ENCODE measurements at places on chromosomes 3 and 15. TPM values are rescaled to one million over a fixed set of nuclear protein-coding genes. Genes with fewer than 3 reads are reported as not detected.

DNA sequence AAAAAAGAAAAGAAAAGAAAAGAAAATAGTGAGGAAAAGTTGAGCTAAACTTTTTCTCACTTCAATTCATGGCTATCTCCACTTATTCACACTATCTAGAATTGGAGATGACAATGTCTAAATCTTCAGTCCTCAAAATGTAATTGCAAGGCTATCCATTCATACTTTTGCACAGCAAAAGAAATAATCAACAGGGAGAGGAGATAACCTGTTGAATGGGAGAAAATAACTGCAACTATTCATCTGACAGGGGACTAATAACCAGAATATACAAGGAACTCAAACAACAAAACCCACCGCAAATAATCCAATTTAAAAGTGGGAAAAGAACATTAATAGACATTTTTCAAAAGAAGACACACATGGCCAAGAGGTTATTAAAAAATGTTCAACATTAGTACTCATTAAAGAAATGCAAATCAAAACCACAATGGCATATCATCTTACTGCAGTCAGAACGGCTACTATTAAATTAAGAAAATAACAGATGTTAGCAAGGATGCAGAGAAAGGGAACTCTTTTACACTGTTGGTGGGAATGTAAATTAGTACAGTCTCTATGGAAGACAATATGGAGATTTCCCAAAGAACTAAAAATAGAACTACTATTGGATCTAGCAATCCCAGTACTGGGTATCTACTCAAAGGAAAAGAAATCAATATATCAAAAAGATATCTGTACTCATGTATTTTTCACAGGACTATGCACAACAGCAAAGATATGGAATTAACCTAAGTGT is 73.5 kb upstream of the PPIB start:
- no peaks in the 10 kb centered on the region for H3K4me1 ChIP-seq
- DNase-seq, result no peak
- no peak overlapping the region for H3K27ac ChIP-seq
- no peaks in the 10 kb centered on the region for H3K27me3 ChIP-seq
- no peaks in the 10 kb centered on the region for H3K36me3 ChIP-seq

DNA sequence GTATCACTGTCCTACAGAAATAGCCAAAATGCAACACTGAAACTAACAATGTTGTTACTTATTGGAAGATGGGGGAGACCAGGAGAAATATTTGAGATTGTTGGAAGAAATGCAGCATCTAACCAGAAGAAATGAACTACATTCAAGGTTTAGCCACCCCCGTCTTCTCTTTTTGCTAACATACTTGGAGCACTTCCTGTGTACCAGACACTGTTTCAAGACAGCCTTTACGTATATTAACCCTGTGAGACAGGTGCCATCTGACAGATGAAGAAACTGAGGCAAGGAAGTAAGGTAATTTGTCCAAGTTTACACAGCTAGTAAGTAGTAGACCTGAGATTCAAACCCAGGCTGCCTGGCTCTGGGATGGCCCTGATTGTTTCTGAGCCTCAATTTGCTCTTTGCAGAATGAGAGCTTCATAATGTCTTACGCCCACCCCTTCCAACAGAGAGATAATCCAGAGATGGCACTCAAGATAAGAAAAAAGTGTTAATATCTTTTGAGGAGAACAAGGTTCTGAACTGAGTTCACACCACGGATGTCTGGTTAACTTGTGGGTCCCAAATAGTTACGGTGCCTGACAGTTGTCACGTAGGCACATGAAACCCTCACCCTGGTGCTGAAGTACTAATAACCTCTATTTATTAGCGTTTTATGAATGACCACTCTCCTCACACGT is 26.1 kb downstream of the RASGRP1 start:
- H3K27me3 ChIP-seq, result no peaks in the 10 kb centered on the region
- H3K4me3 ChIP-seq, result no peak overlapping the region
- H3K4me1 ChIP-seq, result no peaks in the 10 kb centered on the region
- H3K36me3 ChIP-seq, result no peaks in the 10 kb centered on the region
- no peak for DNase-seq

GRCh38 chr15:71630475-71630809 is 179.9 kb upstream of the NR2E3 start:
- H3K4me1 ChIP-seq, result no peaks in the 10 kb centered on the region
- H3K27ac ChIP-seq, result no peak overlapping the region

DNA sequence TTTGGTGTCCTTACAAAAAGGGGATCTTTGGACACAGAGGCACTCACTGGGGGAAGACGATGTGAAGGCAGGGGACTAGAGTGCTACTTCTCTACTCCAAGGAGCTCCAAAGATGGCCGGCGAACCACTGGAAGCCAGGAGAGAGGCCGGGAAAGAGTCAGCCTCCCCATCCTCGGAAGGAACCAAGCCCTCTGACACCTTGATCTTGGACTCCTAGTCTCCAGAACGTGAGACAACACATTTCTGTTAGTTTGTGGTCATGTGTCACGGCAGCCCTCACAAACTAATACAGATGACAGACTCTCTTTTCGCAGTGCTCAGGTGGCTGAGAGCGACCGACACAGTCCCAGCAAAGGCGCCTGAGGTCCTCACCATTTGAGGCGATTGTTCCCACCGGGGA is 24.4 kb upstream of the ATP2B2 start:
- H3K27me3 ChIP-seq, result peaks cover 8% of the 10 kb centered on the region
- DNase-seq, result no peak

DNA sequence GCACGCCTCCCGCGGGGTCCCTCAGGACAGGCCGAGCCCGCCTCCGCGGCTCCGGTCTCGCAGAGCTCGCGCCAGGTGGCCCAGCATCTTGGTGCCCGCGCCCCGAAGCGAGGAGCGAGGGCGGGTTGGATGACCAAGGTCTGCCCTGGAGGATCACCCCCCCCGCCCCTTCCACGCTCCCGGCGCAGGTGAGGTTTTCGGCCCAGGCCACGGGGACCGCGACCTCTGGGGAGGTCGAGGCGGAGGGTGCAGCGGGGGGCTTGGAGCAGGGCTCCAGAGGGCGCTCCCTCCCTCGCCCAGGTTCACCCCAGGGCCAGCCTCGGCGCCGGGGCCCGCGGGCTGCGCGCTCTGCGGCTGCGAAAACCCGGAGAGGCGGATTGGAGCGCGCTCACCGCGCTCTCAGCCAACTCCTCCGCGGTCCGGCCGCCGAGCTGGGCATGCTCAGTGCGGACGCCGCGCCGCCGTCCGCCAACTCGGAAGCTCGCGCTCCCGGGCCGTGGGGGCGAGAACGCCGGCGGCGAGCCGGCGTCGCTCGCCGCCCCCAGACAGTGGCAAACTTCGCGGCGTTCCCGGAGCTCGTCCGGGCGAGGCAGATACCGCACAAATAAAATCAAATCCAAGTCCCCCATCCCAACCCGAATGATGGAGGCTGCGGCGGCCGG is at the start of gene MED12L:
TSS of gene MED12L (plus strand) at position 438 of the 662 bp plus-strand sequence. CDS start 1,263 bp downstream, outside the sequence.
- H3K4me1 ChIP-seq, result peaks cover 21% of the 10 kb centered on the region
- H3K27ac ChIP-seq, result no peak within 1 kb of the TSS
- H3K4me3 ChIP-seq, result peak within 1 kb of the TSS; percentile 61
- peak; percentile 79 for DNase-seq

GRCh38 chr15:78055919-78056713 is 21.4 kb downstream of the TBC1D2B start:
- peak overlapping the region; percentile 58 for H3K27ac ChIP-seq
- H3K4me3 ChIP-seq, result no peak overlapping the region
- no peaks in the 10 kb centered on the region for H3K27me3 ChIP-seq
- peaks cover 19% of the 10 kb centered on the region for H3K36me3 ChIP-seq
- H3K4me1 ChIP-seq, result peaks cover 95% of the 10 kb centered on the region
- DNase-seq, result no peak

DNA sequence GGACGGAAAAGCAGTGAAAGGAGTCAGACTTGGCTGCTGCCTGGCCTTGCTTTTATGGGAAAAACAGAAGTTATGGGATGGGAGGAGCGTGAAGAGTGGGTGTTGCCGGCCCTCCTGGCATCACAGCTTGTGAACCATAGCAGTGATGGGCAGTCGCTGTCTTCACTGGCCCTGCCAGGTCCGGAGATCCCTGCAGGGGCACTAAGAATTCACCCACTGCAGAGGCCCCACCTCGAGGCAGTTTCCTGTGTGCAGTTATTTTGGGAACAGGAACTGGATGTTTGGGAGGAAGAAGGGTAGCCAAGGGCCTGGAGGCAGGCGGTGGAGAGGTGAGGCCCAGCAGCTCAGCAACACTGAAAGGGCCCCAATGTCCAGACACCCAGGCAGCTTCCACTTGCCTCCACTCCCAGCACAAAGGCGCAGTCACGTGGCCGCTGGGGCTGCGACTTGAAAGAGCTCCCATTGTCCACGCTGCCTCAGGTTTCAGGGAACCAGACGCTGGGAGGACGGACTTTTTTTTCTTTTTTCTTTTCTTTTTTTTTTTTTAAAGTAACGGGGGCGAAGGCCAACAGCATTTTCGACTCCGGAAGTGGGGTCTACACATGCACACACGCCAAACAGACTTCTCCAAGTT is 255.6 kb downstream of the ZNF621 start:
- DNase-seq, result peak; percentile 78
- peak overlapping the region; percentile 71 for H3K27ac ChIP-seq
- peaks cover 23% of the 10 kb centered on the region for H3K4me1 ChIP-seq
- H3K27me3 ChIP-seq, result no peaks in the 10 kb centered on the region

DNA sequence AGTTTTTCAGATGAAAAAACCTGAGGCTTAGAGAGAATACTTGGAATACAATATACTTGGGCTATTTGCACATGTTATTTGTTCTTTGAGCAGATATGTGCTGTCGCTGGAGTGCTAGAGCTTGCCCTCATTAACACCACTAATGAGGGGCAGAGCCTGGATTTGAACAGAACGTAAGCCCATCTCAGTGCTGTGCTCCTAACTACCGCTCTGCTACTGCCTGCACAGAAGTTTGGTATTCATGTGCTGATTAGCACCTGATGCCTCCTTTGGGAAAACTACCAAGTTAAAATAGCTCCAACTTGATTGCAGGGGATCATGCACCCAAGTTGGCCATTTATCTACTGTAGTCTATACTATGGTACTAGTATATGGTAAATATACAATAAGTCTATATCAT is 3.6 kb downstream of the GPR87 start:
- DNase-seq, result no peak
- no peaks in the 10 kb centered on the region for H3K4me1 ChIP-seq
- H3K4me3 ChIP-seq, result no peak overlapping the region
- no peak overlapping the region for H3K27ac ChIP-seq

DNA sequence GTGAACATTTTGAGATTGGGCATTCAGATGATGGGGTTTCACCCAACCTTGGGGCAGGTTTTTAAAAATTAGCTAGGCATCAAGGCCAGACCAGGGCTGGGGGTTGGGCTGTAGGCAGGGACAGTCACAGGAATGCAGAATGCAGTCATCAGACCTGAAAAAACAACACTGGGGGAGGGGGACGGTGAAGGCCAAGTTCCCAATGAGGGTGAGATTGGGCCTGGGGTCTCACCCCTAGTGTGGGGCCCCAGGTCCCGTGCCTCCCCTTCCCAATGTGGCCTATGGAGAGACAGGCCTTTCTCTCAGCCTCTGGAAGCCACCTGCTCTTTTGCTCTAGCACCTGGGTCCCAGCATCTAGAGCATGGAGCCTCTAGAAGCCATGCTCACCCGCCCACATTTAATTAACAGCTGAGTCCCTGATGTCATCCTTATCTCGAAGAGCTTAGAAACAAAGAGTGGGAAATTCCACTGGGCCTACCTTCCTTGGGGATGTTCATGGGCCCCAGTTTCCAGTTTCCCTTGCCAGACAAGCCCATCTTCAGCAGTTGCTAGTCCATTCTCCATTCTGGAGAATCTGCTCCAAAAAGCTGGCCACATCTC is 6.1 kb downstream of the RHO start:
- no peak overlapping the region for H3K4me3 ChIP-seq
- H3K36me3 ChIP-seq, result no peaks in the 10 kb centered on the region
- H3K4me1 ChIP-seq, result no peaks in the 10 kb centered on the region

DNA sequence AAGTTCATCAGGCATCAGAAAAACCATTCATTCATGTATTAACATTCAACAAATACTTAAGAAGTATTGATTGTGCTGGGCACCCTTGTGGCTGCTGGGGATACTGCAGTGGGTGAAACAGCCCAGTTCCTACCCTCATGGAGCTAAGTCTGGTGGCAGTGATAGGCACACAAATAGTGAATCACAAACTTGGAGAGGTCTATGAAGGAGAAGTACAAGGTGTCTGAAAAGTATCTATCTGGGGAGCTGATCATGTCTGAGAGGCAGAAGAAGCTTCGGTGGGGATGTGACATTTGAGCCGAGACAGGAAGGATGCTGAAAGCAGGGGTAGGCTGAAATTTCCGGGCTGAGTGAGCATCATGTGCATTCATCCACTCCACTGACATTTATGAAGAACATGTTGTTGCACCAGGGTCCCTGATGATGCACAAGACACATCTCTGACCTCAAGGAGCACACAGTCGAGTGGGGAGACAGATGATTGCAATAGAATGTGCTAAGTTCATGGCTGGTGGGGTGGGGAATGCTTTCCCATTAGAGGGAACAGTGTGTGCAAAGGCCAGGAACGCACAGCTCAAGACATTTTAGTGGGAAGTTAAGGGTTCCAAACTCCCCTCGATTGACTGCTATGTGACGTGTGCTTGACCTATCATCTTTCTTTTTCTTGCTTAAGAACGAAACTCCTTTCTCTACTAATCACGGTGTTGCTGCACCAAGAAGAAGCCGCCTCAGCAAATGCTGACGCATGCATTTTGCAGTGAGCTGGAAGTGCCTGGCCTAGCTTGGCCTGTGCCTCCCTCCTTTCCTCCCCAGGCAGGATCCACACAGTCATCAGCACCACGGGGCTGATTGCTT is 309.1 kb upstream of the ICE2 start:
- no peaks in the 10 kb centered on the region for H3K36me3 ChIP-seq
- no peak overlapping the region for H3K4me3 ChIP-seq
- no peaks in the 10 kb centered on the region for H3K27me3 ChIP-seq
- H3K27ac ChIP-seq, result no peak overlapping the region
- no peak for DNase-seq

TP63 gene
- total RNA-seq, result 2.1 TPM

GRCh38 chr15:26864664-26865191 is 2.1 kb upstream of the GABRA5 start:
- H3K27ac ChIP-seq, result no peak overlapping the region
- H3K36me3 ChIP-seq, result no peaks in the 10 kb centered on the region
- peaks cover 41% of the 10 kb centered on the region for H3K27me3 ChIP-seq
- no peak overlapping the region for H3K4me3 ChIP-seq

FURIN gene
- 86.5 TPM for total RNA-seq

KCNAB1 gene
- total RNA-seq, result 4.7 TPM

EPHA3 gene
- 1.4 TPM for total RNA-seq

DNA sequence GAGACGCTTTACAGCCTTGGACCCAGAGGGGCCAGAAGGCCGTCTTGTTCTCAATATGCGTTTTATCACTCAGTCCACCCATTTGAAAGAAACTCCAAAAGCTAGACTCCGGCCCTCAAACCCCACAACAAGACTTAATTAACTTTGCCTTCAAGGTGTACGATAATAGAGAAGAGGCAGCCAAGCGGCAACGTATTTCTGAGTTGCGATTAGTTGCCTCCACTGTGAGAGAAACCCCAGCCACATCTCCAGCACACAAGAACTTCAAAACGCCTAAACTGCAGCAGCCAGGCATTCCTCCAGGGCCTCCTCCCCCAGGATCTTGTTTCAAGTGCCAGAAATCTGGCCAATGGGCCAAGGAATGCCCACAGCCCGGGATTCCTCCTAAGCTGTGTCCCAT is 17.4 kb upstream of the INO80 start:
- DNase-seq, result no peak
- H3K27me3 ChIP-seq, result no peaks in the 10 kb centered on the region
- no peak overlapping the region for H3K4me3 ChIP-seq
- H3K27ac ChIP-seq, result no peak overlapping the region
- no peaks in the 10 kb centered on the region for H3K36me3 ChIP-seq

ERC2 gene
- total RNA-seq, result 1.5 TPM

MAP1A gene
- 7.1 TPM for total RNA-seq

PTH1R gene
- total RNA-seq, result 14.5 TPM

SLC6A20 gene
- total RNA-seq, result 4.2 TPM

GRCh38 chr3:127440384-127440783 is 150.1 kb downstream of the TPRA1 start:
- H3K36me3 ChIP-seq, result no peaks in the 10 kb centered on the region
- no peak overlapping the region for H3K27ac ChIP-seq
- DNase-seq, result no peak
- H3K27me3 ChIP-seq, result no peaks in the 10 kb centered on the region
- no peaks in the 10 kb centered on the region for H3K4me1 ChIP-seq

ERICH6 gene
- not detected for total RNA-seq

All from lower lobe of right lung (tissue), 2 donors.